NCI-H446 (cell line): ENCODE measurements at places on chromosomes 1 and 21.
A peak's percentile ranks its signal among the peaks of the same experiment; 100 is the strongest.

- peak; percentile 89 for DNase-seq
These were observed 773 bp upstream of the DDX59 start for GRCh38 chr1:200670242-200671118.

GRCh38 chr1:247448107-247448791, 9.7 kb downstream of the OR2B11 start:
- peak; percentile 57 for DNase-seq

DNA sequence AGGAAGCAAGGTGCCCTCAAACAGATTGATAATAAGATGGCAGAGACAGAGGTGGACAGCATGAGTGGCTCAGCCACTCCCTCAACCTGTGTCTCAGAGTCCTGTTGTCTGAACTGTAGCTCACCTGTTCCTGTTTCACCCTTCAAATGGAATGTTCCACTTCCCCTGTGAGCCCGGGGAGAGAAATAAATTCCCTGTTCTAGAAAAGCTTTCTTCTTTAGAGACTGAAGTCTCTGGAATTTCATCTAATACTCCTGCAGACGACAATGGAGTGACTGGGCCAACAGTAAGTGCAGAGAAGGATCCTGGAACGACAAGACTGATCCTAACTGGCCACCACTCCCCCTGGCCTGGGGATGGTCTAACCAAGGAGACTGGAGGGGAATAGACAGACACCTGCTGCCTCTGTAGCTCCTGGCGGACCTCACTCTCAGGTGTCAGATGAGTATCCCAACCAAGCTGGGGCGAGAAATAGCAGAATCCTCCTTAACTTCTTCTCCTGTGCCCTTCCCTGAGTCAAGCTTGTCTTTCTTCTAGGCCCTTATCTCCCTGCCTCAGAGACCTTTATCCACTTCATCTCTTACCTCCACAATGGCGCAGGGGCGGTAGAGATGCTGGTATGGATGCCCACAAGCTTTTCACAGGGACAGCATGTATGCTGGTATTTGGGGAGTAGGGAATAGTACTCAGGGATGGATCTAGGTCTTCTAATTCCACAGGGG, 45.4 kb downstream of the PLEKHA6 start:
- DNase-seq = no peak

GRCh38 chr1:53725238-53725689, 13.7 kb downstream of the GLIS1 start:
- DNase-seq = peak; percentile 34

GRCh38 chr1:64823691-64824476, 79.0 kb downstream of the RAVER2 start:
- DNase-seq = peak; percentile 76

DNA sequence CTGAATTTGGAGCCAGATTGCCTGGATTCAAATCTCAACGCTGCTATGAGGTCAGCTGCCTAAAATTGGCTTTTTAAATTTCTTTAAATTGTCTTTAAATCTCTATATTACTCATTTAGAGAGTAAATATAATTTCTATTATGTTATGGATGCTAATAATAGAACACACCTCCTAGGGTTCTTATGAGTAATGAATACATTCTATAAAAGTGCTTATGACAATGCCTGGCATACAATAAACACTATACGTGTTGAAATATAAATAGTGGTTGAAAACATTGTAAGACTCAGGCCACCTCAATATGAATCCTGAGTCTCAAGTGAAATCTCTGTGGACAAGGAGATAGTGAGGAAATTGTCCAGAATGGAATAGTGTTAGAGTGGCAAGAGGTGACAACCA, 31.0 kb upstream of the PHGDH start:
- DNase-seq = no peak

GRCh38 chr1:240732390-240732789, 120.4 kb upstream of the GREM2 start:
- peak; percentile 4 for DNase-seq

DNA sequence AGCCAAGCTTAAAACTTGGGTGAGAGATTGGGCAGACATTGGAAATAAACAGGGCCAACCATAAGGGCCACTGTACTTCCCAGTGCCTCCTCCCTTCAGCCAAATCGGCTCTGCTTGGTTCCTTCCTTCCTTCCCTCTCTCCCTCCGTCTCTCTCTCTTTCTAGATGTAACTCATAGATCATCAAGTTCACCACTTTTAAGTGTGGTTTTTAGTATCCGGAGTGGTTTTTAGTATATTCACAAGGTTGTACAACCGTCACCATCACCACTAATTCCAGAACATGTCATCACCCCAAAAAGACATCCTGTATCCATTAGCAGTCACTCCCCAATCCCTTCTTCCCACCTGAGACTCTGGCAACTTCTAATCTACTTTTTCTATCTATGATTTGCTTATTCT, 51.0 kb downstream of the MYSM1 start:
- no peak for DNase-seq

DNA sequence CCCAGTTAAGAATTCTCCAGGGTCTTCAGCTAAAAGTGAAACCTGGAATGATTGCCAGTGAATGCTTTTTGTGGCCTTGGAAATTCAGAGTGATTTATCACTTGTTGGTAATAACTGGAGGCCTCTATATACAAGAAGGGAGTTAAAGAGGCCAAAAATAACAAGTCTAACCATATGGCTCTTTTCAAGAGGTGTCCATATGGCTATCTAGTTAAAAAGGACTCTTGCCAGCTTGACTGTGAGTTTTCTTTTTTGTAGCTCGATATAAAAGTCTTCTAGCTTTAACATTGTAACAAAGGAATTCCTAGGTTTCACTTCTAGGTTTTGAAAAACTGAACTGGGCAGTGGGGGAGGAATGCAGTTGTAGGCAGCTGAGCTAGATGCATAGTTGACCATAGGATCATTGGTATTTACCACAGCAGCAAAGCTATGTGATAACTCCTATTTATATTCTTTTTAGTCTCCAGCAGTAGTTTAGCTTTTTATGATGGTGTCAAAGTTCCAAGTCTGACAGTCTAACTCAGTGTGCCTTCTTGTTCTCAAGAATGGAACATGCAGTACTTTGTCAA, 44.4 kb downstream of the CACHD1 start:
- peak; percentile 9 for DNase-seq

DNA sequence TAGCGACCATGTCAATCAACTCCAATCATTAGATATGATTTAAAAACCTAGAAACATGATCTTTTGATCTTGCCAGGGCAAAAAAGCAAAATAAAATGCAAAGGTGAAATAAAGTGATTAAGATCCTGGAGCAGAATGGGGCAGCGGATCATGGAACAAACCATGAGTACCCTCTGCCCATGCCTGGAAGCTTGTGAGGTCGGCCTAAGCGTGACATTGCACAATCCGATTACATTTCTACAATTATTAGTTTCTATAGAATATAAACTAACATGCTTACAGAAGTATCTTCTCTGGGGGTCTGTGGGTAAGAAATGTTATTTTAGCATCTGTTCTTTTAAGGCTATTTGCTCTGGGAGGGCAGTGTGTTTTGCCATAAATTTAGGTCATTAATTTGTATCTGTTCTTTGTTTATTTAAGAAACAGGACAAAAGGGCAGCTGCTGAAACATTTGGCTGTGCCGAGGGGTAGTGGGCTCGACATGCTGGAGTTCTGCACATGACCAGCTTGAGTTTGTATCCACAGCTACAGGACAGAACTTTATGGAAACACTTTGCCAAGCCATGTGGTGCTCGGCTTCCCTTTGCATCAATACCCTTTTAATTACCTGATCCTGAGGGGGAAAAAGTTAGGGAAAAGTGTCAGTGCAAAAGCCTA, 55.9 kb downstream of the ZBTB18 start:
- peak; percentile 49 for DNase-seq

DNA sequence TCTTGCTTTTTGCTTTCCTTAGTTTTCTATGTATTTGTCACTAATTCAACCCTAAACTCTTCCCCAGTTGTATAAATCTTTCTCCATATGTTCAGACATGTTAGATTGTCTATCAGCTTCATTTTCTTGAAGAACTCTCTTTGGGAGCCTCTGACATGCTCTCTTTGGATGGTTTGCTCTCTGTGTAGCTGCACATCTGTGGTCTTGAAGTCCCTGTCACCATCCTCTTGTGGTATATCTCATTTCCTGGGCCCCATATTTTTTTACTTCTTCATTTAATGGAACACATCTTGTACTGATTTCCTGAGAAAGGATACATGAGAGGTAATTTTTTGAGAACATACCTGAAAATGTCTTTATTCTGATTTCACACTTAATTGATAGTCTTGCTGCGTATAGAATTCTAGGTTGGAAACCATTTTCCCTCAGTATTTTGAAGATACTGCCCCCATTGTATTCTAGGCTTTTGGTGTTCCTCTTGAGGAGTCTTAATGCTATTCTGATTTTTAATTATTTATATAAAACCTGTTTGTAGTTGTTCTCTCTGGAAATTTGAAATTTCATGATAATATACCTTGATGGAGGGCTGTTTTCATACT, 72.6 kb downstream of the ST3GAL3 start:
- no peak for DNase-seq

GRCh38 chr1:230641900-230642262, 400 bp upstream of the COG2 start:
- DNase-seq = no peak

DNA sequence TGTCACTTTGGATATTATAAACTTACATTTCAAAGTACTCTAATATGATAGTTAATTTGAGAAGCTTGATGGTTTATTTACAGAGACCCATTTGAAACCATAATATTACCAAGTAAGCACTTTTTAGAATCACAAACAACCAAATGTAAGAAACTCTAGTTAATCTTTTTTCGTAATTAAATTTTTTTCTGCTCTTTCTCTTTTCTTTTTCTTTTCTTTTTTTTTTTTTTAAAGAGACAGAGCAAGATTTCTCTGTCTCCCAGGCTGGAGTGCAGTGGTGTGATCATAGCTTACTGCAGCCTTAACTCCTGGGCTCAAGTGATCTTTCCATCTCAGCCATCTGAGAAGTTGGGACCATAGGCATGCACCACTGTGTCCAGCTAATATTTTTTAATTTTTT, 5.2 kb downstream of the RAVER2 start:
- DNase-seq = no peak

GRCh38 chr1:14592004-14592631, 6.4 kb upstream of the KAZN start:
- DNase-seq = no peak

- no peak for DNase-seq
These were observed 116.5 kb upstream of the IRF2BP2 start for GRCh38 chr1:234726359-234726943.

DNA sequence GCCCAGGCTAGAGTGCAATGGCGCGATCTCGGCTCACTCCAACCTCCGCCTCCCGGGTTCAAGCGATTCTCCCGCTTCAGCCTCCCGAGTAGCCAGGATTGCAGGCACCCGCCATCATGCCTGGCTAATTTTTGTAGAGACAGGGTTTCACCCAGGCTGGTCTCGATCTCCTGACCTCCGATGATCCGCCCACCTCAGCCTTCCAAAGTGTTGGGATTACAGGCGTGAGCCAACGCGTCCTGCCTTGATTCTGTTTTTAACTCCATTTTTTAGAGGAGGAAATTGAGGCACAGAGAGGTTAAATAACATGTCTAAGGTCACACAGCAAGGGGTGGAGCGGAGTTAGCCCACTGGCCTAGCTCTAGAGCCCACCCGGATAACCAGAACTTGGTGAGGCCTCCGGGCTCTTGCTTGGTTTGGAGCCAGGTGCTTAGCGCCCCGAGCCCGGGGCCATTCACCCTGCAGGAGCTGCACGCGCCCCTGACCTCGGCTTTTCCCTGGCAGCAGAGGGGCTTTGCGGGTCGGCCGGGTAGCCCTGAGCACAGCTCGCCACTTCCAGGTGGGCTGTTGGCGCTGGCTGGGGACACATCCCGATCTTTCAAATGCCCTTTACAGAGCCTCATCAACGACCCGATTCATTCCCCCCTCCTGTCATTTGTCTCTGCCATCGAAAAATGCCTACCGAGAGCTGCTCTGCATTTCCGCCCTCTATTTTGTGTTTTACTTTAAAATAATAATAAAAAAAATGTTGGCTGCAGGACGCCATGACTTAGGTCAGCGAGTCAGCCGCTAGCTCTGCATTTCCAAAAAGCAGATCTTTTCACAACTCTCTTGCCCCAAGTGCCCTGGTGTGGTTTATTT, 11.2 kb downstream of the SIM2 start:
- DNase-seq = no peak
